Left lung (tissue), 14 donors: ENCODE measurements at places on chromosomes 2 and 18.

DNA sequence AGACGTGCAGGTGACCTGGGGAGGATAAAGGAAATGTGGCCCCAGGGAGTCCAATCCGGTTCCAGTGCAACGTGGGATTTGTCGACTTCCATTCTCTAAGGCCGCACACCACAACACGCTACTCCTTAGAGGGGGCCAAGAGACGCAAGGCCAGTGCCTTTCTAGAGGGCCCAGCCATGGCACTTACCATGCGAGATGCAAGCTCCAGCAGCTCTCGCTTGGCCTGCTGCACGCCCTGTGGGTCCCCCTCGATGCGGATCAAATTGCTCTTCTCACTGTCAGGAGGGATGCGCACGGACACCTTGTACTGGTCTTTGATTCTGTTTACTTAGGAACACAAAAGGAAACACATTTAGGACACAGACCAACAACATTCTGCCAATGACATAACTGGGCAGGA is 61.2 kb downstream of the ANO7 start:
- no peak for DNase-seq

DNA sequence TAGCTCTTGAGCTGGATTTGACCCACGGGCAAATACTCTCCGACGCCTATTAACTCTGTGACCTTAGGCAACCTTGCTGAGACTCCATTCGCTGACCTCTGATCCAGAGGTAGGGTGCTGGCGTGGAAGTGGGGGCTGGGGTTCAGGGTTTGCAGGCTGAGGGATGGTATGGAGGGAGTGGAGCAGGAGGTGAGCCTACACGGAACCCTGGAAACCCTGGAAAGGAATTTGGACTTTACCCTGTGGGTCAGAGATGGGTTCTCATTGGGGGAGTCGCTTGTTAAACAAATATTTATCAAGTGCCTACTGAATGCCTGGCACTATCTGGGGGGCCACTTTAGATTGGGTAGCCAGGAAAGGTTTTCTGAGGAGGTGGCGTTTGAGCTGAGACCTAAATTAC is 58.2 kb upstream of the FZD7 start:
- no peak for DNase-seq

DNA sequence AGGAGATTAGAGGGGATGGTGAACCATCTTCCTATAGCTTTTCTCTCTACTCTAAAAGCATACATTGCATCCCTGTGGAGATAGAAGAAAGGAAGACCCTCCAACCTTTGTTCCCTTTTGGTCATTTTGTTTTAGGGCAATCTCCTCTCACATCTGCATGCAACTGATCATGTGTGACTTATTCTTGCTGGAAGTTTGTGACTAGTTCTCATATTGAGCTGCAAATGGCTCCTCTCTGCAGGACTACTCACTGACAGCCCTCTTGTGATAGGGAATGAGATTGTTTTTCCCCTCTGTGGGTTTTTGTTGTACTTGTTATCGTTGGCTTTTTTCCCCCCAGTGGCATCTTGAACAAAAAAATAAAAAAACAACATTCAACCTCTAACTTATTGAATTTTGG is 416.0 kb upstream of the CNTNAP5 start:
- no peak for DNase-seq

- DNase-seq: no peak
These were observed 17.1 kb downstream of the PDK1 start for GRCh38 chr2:172572981-172573380.

GRCh38 chr18:60163622-60164021 is 209.0 kb downstream of the MC4R start:
- DNase-seq: no peak
